ENCODE measurements at places on chromosomes 1 and 21.

- no peak for DNase-seq
Observed at GRCh38 chr1:169741666-169742394, 8.0 kb upstream of the SELE start.

DNA sequence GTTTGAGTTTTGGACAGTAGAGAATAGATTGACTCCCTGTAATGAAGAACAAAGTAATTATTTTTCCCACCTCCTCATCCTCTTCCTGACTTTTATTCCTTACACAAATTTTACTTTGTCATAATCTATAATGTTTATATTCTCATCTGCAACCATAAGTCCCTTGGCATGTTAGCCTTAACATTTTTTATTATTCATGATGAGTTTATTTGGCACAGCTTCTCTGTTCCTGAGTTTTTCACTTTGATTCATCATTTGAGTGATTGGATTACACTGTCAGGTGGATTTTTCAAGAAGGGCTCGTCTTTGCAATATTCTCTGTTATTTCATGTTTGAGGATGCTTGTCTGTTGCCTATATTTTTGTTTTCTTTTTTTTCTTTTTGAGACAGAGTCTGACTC, 35.7 kb downstream of the TNFRSF8 start:
- no peak for DNase-seq

GRCh38 chr1:38173157-38173831, 126.7 kb upstream of the POU3F1 start:
- no peak for DNase-seq

DNA sequence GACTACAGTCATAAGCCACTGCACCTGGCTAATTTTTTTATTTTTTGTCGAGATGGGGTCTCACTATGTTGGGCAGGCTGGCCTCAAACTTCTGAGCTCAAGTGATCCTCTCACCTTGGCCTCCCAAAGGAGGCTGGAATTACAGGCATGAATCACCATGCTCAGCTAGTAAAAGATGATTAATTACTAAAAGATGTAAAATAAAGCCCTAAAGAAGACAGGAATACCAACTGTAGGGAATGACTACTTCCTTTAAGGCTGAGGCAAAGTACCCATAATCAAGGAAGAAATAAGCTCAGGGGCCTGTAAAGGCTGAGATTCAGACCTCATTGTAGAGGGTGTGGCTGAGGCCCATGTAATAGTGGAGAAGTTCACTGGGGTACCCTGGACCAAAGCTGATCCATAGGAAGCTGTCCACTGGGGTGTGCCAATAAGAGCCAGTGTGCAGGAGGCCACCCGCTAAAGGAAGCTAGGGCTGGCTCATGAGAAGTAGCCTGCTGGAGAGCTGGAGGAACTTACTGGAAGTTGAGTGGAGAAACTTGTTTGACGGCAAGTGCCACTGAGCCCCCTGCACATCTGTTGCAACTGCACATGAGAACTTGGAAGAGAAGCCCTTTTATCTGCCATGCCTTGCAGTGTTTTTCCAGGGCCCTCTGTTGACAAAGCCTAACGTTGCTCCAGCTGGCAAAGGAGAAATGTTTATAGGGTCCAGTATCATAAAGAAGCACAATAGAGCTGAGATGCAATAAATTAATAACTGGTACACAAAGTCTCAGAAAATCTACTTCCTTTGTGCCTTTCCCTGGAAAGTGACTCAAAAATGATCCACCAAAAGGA, 17.8 kb upstream of the SERTAD4 start:
- no peak for DNase-seq

DNA sequence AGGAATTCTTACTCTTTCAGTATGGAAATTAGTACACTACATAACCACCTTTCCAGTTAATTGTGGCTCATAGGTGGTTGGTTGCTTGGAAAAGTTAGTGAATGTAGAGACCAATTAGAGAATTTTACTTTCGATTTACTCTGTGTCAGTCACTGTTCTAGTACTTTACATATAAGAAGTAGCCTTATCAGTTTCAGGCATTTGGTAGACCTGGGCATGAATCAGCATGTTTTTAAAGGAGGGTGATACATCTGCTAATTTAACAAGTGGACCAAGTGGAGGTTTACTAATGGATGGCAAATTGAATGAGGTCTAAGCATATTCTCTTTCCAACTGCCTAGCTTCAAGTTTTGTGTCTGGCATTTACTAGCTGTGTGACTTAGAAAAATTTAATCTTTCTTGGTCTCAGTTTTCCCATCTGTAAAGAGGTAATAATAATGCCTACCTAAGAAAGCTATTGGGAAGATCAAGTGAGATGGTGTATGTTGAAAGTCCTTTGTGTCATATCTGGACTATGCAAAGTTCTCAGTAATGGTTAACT, 1158.6 kb downstream of the PLA2G4A start:
- no peak for DNase-seq
